ENCODE measurements at places on chromosomes 7 and 10.

DNA sequence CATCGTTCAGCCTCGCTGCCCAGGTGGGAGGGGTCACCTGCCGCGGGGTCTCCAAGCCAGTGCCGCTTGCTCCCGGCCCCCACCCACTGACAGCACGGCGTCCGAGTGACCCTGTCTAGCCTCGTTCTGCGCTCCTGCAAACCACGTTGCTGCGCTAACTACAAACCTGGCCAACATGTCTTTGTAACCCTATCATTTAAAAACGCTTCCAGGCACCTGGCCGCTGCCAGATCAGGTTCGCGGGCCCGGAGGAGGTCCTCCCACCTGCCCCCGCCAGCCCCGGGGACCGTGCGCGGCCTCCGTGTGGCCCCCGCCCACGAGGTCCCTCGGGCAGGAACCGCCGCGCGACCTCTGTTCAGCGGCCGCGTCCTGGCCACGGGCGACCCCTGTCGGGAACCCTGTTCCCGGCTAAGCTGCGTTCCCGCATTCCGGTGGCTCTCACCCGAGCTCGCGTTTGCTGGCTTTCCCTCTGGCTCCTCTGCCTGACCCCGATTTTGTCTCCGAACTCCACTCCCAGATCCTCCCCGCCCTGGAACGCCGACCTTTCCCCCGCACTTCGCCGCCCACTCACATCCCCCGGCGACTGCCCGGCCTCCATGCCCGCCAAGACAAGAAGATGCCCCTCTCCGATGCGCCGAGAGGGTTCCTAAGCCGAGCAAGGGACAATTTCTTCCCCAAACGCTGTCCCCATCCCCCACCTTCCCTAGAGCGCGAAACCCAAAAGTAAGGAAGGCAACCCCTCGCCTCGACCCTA is 2.4 kb downstream of the SFMBT2 start:
- peak; percentile 49 for DNase-seq

DNA sequence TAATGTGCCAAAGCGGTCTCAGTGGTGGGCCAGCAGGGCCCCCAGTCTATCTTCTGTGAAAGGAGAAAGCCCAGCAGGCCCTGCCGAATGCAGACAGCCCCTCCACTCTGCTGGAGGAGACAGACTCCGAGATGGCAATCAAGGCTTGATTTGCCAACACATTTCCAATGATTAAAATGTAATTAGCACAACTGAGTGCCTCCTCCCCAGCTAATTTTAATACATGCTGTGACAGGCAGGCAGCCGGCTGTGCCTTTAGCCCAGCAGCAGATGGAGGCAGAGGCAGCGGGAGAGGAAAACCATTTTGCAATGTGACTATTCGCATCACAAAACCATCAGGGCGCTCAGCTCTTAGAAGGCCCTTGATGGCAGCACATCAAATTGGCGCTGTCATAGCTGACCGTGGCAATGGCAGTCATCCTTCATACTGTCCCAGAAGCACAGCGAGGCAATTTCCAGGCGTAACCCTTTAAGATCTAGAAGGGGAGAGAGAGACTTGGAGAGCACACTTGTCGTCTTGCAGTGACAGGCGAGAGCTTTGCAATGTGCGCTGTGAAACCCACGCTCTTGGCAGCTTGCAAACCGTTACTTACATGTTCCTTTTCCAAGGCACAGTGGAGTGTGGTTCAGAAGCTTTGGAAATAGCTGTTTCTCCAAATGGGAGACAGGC is 714.8 kb upstream of the GALNT17 start:
- DNase-seq, result peak; percentile 31

DNA sequence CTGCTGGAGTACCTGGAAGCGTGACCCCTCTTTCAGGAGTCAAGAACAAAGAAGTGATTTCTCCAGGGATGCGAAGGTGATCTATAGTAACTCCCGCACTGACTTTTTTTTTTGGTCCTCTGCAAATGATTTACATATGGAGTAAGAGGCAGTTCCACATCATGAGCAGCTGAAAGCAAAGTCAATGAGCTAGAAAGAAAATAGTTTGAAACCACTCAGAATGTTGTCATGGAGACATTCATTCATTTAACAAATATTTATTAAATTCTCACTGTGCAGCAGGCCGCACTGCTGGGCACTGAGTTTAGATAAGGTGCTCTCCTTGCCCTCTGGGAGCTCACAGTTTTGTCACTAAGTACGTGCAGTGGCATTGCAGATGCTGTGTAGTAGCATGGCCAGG is 206.7 kb downstream of the CAMK1D start:
- no peak for DNase-seq

DNA sequence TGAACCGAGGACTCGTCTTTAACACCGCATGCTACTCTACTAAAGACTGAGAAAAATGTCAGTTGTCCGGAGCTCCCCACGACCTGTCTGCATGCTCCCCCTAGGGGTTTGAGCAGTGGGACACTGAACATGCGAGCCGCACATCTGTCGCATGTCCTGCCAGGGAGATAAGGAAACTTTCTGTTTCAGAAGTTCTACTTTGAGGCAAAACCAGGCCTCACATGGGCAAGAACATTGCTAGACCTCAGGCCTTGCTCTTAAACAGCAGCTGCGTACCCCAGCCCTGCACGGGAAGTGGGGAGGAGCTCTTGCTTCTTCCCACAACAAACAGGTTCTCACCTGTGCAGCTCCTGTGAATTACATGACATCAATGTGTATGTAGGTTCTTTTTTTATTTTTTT is 30.3 kb upstream of the HERPUD2 start:
- DNase-seq, result peak; percentile 67

- no peak for DNase-seq
These were observed 83.6 kb downstream of the NAMPT start for GRCh38 chr7:106201164-106201563.

DNA sequence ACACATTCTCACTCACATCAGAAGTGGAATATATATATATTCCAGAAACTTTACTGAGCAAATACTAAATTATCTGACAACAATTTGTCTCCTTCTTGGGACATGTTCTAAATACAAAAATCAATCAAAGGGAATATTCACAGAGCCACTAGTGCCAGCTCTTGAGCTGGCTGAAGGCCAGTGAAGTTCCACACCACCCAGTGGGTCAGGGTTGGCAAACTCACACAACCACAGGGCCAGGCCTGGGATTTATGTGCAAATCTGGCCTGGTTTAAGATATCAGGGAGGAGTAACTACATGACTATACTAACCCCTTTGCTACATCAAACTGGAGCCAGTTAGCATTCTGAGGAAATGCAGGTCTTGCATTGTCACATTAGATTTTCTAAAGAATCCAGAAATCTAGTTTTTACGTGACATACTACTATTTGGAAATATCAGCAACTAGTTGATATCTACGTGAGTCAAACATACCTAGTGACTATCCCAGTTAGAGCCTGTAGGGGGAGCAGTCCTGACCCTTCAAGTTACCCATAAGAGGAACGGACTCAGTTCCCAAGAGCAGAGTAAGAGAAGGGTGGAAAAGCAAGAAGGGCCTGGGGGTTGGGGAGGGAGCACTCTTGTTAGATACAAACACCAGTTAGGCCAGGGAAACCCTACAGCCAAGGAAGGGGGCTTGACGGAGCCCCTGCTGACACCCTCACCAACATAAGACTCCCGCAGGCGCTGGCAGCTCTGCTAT is 600.4 kb downstream of the KCNMA1 start:
- DNase-seq, result no peak

DNA sequence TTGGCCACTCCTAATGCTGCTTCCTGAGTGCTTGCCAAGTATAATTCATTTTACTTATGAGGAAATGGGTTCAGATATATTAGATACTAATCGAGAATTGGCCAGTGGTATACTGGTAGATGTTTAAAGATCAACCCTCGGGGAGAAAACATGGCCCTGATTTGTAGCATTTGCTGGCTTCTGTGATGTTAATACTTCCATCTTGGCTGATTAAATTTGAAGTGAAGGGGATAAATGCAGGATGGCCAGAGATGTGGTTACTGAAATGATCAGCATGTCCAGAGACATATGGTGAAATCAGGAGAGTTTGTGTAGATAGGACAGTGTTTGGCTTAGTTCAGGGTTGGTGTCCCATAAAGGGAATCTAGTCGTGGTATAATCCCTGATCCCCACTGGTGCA is 11.2 kb downstream of the UBE2D4 start:
- DNase-seq, result no peak

GRCh38 chr7:48363174-48363573 is 191.9 kb downstream of the ABCA13 start:
- no peak for DNase-seq

- DNase-seq, result no peak
These were observed 72.9 kb upstream of the KIAA1217 start for GRCh38 chr10:24136070-24136469.

- no peak for DNase-seq
These were observed 54.2 kb downstream of the GUSB start for GRCh38 chr7:65927489-65928448.

GRCh38 chr7:46616636-46617035 is 695.6 kb upstream of the IGFBP3 start:
- no peak for DNase-seq

- DNase-seq, result peak; percentile 66
These were observed 219.8 kb downstream of the MAD1L1 start for GRCh38 chr7:2012981-2013380.

DNA sequence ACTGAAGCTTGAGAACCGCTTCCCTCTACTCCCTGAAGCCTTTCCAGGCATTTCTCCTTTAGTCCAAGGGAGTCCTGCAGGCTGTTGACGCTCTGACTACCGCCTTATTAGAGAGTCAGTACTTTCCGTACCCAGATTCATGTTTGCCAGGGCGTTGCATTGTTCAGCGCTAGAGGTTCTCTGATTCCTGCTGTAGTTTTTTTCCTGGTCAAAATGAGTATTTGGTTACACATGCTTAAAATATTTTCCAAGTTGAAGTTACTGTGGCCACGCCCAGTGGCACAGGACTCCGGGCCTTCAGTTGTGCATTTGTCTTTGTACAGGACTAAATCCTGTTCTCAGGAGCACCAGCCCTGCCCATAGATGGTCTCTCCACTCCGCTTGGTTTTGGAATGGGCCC is 7.9 kb downstream of the MTURN start:
- DNase-seq, result peak; percentile 67

DNA sequence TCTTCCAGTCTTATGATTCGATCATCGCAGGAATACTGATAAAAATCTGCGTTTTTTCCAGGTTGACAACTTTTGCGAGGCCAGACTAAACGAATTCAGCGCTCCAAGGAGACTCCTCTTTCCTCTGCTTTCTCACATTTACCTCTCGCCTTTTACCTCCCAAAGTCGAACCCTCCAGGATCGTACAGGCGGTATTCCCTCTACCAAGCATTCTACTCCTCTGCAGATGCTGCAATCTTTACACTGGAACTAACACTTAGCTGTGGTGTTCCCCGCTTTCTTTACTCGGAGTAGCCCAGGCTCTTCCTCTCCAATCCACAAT is 449 bp downstream of the NUDT5 start:
- DNase-seq, result no peak

GRCh38 chr10:5628451-5629302 is 37.7 kb downstream of the ASB13 start:
- DNase-seq, result peak; percentile 46

GRCh38 chr10:13690281-13690825 is 103.6 kb downstream of the PRPF18 start:
- no peak for DNase-seq

GRCh38 chr7:68613897-68614296 is 984.4 kb upstream of the AUTS2 start:
- DNase-seq, result peak; percentile 11

DNA sequence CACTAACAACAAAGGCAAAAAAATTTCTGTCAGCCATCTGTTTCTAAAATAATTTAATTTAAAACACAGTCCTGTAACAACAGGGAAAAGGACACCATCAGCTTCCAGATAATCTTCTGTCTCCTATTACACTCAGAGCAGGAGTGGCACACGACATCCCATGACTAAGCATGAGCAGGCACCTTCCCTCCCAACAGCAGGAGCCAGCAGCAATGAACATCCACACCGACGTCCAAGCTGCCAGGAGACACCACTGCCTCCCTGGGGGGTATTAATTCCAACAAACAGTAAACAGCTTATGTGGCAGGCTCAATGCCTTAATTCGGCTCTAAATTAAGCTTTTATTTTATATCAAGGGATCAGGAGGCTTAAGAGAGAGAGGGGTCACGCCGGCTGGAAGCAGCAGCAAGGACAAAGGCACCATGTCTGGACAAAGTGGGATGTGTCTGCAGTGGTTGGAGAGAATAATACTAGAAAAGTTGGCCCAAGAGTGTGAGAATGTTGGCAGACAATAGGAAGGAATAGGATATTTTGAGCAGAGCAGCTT is 45.7 kb downstream of the KIAA1549 start:
- peak; percentile 67 for DNase-seq

DNA sequence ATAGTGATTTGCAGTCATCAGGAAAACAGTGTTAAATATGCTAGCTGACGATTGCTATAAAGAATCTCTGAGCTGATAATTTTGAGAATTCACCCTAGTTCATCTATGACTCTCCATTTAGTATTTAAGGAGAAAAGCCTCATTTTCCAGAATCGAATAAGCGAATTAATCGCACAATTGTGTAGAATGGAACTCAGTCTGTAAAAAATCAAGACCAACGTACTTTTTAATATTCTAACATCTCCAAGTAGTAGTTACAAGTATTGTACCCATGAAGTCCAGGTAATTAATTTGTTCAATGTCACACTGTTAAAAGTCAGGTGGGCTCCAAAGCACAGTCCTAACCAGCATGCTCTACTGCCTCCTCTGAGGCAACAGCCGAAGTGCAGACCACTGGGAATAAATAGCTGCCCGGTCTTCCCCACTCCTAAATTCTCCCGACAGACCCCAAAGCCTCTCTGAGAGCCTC is 380 bp upstream of the AGBL3 start:
- no peak for DNase-seq

- peak; percentile 38 for DNase-seq
These were observed 174.7 kb upstream of the TCF7L2 start for GRCh38 chr10:112775381-112775780.

- no peak for DNase-seq
These were observed 130.2 kb downstream of the OAT start for GRCh38 chr10:124288486-124288885.

DNA sequence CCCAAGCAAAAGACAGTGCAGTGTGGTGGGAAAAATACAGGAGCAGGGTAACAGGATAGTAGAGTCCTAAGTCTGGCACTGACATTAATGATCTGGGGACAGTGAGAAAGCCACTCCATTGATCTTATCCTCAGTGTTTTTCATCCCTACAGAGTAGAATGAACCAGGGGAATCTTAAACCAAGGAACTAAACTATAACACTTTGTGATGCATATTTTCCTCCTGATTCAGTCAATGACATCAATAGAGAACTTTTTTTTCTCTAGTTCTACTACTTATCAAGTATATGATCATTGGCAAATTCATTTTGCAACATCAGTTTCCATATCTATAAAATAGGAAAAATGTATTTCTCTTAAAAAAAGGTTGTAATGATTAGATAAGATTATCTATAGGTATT is 151.1 kb downstream of the TMEM26 start:
- no peak for DNase-seq

GRCh38 chr10:88908194-88908593 is 28.1 kb downstream of the STAMBPL1 start:
- DNase-seq, result no peak

DNA sequence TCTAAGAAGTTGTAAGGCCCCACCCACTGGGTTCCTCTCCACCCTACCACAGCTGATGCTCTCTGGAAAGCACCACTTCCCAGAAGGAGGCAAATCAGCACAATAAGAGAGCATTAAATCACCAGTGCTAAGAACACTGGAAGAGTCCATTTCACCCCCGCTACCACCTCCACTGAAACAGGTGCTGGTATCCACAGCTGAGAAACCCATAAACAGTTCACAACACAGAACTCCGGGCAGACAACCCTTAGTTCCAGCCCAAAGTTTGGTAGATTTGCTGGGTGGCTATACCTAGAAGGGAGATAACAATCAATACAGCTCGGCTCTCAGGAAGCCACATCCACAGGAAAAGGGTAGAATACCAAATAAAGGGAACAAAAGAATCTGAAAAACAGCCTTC is 34.1 kb downstream of the ZNF680 start:
- DNase-seq, result no peak
